ENCODE measurements at places on chromosomes 2 and 18.

- no peak for DNase-seq
Observed at GRCh38 chr2:120624738-120625446, 110.8 kb upstream of the GLI2 start.

GRCh38 chr2:109173311-109174171 lies 44.5 kb downstream of the SH3RF3 start:
- DNase-seq = no peak

GRCh38 chr18:29811519-29811918 lies 1231.0 kb downstream of the DSC3 start:
- DNase-seq = no peak

DNA sequence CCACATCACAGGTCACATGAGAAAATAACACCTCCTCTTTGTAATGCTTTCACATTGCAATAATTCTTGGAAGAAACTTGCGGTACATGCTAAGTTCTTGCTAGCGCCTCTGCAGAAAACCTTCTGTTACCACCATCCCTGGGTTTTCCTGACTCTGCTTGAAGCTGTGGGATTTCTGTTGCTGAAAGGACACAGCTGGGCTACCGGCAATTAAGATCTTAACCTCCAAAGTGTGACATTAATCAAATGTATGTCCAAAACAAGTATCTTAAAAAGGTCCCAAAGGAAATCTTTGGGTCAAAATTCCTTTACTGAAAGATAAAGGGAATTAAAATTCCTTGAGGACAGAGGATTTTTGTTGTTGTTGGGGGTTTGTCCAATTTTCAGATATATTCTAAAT lies 7.5 kb downstream of the CCBE1 start:
- DNase-seq = no peak

GRCh38 chr2:216880509-216881184 lies 20.8 kb upstream of the TNP1 start:
- DNase-seq = no peak

- no peak for DNase-seq
Observed at GRCh38 chr2:239952251-239952650, 72.9 kb downstream of the NDUFA10 start.

DNA sequence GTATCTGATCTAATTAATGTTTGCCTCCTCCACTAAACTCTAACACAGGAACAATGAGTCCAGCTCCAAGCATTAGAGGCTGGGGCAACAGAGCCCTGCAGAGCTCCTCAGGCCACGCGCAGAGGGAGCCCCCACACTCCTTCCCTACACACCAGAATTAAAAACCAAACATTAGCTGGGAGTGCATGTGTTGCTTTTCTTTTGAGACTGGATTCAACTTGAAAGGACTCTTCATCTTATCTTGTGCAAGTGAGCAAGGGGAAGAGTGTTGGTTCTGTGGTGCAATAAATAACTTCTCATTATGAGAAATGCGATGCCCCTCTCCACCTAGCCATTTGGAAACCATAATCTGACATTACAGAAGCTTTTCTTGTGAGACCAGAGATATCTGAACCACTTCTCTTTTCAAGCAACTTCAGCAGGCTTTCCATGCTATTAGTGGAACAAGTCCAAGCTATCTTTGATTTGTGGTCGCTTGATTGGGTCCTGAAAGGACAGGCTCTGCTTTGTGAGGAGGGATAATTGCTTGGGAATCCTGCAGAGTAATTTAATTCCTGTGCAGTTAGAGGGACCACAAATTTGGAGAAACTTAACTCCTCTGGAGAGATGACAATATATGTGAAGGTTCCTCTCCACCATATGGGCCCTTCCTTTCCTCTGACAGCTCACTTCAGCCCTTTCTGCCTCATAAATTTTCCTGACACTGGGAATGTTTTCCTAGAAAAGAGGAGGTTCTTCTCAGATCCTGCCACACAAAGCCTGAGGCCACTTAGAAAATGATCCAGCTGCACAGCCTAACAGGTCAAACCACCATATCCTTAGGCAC lies 112.5 kb downstream of the ATL2 start:
- DNase-seq = no peak

DNA sequence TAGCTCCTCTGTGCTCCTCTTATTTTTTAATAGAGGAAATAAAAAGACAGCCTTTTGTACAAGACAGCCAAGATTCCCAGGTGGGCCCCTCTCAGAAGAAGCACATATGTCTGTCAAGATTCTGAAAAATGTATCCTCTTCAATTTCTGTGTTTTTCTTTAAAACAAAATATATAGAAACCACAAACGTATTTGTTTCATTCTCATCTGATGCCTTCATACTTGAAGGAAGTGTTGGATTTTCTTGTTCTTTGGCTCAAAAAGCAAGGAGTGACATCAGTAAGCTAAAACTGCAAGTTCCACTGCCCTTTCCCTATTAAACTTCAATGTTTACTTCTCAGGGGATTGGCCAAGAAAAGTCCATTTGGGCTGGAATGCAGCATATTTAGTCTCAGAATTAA lies 193.8 kb upstream of the OSR1 start:
- DNase-seq = no peak

DNA sequence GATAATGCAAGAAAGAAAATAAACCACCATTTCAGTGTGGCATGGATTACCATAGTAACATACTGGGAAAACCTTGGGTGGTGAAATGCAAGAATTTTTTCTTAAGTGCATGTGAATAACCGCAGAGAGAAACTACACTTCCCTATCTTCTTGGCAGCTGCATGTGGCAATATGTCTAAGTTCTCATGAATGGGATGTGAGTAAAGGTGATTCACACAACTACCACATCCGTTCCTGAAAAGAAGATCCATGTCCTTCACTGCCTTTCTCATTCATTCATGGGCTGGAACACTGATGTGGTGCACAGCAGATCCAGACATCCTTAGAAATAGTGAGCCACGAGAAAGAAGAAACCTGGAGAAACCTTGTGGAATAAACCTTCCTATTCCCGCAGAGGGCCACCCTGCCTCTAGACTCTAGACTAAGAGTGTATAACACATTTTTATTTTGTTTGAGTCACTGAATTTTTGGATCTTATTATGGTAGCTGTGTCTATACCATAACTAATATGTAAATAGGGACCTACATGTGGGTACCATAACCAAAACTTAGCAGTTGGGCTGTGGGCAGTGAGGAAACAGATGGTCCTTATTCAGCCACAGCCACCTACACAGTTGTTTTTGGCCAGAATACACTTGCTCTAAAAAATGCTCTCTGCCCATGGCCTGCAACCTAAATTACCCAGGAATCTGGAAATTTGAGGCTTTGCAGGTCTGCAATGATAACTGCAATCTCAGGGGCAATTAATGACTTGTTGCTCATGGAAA lies 573.3 kb downstream of the LRP1B start:
- DNase-seq = no peak

GRCh38 chr18:23232331-23232730 lies 97.0 kb downstream of the CABLES1 start:
- no peak for DNase-seq

- DNase-seq = no peak
Observed at GRCh38 chr2:64551851-64552250, 27.7 kb downstream of the AFTPH start.

DNA sequence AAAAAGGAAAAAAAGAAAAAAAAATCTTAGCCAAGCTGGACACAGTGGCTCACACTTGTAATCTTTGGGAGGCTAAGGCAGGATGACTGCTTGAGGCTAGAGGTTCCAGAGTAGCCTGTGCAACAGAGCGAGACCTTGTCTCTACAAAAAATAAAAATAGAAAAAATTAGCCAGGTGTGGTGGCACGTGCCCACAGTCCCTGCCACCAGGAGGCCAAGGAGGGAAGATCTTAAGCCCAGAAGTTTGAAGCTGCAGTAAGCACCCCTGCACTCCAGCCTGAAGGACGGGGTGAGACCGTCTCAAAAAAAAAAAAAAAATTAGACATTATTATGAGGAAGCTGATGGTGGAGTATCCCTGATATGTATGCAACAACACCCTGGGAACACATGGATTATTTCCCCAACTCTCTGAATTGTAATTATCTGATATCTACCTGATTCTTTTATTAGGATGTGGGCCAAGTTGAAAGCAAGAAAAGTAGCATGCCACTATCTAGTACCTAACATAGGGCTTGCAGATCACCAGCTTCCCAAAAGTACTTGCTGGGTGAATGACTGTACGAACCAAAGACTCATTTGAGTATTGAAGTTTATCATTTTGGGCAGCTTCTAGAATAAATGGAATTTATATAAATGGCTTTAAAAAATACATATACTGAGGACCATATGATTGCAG lies 140.9 kb downstream of the TCF4 start:
- DNase-seq = no peak

GRCh38 chr2:81481242-81481993 lies 1176.9 kb upstream of the LRRTM1 start:
- DNase-seq = no peak

GRCh38 chr2:194721227-194721626 lies 935.8 kb upstream of the SLC39A10 start:
- DNase-seq = no peak

DNA sequence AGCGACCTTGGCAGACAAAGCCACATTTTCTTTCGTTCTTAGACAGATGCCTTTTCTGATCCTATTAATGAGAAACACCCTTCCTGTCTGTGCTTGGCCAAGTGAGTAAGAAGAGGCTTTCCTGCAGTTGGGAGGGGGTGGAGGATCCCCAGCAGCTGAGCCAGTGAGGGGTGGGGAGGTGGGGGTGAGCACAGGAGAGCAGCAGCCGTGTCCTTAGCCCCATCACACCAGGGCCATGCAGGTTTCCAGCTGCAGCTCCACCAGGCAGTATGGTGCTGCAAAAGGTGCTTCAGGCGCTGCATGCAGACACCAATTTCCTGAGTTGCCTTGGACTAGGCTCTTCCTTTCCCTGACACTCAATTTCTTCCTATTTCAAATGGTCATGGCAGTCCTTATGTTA lies 123.3 kb upstream of the SIX2 start:
- DNase-seq = no peak

- DNase-seq = no peak
Observed at GRCh38 chr18:63146828-63147409, 172.7 kb downstream of the BCL2 start.

GRCh38 chr2:235678712-235679111 lies 184.9 kb downstream of the AGAP1 start:
- no peak for DNase-seq

DNA sequence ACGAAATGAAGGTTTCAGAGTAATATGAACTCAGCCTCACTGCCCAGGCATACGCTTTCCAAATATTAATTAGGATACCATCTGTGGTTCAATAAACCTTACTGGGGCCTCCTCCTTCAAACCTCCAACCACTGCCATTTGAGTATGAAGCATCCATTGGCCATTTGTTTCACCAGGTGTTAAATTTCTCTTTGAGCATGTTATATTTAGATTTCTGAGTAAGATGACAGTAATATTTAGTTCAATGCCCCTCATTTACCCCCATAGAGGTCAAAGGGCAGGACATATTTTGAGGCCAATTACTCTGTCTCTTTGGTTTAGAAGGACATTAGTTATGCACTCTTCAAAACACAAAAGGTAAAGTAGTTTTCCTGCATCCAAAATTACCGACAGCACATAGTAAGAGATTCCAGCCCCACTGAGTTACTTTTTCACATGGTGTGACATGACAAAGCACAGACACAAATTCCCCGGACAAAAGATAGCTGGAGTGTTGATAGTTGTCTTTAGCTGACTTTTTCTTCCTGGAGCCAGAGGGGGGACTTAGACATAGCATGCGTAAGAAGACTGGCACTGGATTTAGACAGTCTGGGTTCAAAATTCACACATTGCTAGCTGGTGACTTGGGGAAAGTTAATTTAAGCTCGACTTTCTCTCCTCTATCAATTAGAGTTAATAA lies 33.1 kb upstream of the LNPK start:
- no peak for DNase-seq

- no peak for DNase-seq
Observed at GRCh38 chr2:114550895-114551793, 108.7 kb downstream of the DPP10 start.

DNA sequence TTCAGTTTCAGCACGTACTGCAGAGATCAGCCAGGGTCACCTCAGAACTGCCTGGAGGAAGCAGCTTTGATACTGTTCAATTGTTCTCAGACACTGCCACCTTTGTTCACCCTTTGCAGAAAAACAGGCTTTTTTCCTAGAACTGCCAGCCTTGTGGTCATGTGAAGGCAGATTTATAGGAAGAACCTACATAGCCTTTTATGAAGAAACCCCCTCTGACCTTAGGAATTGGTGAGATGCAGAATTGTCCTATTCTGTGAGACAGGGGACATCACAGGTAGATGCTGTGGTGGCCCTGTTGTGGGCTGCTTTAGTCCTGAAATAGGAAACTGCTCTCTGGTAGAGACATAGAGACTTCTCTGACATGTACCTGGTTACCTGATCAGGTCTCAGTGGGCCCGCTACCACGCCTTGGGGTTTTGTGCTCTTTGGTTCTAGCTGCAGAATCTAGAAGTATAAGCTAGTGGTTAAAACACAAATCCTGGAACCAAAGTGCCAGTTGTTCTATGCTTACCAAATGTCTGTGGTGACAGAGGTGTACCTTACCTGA lies 206.6 kb downstream of the AGPS start:
- no peak for DNase-seq

DNA sequence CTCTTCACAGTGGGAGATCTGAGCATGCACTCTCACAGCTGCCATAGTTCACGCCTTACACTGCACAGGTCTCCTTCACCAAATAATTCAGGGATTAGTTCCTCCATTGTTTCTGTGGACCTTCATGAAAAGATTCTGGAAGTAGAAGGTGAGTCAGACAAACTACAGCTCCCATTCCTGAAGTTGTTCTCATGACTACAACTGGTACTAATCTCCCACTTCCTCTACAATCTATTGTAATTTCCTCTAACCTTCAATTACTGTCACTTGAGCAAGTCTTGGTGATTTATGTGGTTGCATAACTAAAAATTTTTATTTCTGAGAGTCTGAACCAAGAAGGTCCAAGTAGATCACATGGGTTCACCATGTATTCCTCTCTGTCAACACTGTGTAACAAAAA lies 128.7 kb downstream of the XIRP2 start:
- no peak for DNase-seq

GRCh38 chr2:121599963-121600651 lies 49.2 kb downstream of the CLASP1 start:
- no peak for DNase-seq

GRCh38 chr2:185316383-185316782 lies 422.2 kb upstream of the FSIP2 start:
- no peak for DNase-seq

GRCh38 chr18:79485788-79486355 lies 90.1 kb downstream of the NFATC1 start:
- DNase-seq = no peak

DNA sequence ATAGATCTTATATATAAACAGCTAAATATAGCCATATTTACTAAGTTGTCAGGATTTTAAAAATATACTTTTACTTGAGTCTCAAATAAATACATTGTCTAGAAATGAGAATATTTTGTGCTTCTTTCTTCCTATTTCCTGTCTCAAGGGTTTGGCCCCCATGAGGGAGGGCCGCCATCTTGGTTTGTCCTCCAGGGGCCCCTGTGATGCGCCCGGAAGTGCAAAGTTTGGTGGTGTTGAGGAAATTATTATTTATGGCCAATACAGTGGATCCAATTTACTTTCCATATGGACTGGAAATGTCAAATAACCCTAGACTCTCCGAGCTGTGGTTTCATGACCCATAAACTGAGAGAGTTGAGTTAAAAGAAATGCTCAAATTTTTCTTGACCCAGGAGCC lies 104.7 kb upstream of the OTOS start:
- no peak for DNase-seq

- no peak for DNase-seq
Observed at GRCh38 chr2:74291886-74292621, 51.2 kb downstream of the SLC4A5 start.

Measured in stimulated activated CD4-positive, alpha-beta T cell treated with anti-CD3 and anti-CD28 coated beads, TNF-alpha, amount 100 ng/mL, for 4 hours (primary cell).